ENCODE measurements at places on chromosomes 5 and 9.

DNA sequence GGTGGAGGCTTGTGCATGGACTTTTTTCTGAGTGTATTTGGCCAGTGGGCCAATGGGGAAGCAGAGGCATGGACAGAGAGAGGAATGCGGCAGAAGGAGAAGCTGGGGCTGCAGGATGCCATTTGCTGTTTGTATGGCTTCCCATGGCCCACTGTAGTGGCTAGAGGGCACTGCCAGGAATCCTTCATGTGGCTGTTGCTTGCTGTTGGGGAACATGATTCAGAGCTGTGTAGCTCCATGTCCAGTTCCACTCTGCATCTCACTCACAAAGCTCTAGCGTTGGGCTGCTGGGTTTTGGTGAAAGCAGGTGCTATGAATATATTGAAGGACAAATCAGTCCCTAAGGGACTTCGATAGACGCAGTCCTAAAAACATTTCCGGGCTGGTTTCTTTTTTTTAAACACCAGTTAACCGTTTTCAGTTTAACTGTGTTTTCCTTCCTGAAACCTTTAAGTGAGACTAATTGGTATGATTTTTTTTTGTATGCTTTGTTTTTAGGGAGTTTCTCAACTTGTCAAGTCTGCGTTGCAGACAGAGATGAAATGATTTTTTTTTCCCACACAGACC is 51.3 kb downstream of the SLC22A5 start:
- DNase-seq = no peak

GRCh38 chr5:132777209-132778069 is at the start of gene SEPTIN8:
Gene SEPTIN8, minus strand, starts transcription at chr5:132777239. Its CDS starts 102 bp downstream, at chr5:132777137.
- DNase-seq = peak; percentile 16

GRCh38 chr9:27451207-27451797 is 72.8 kb upstream of the IFNK start:
- DNase-seq = no peak

DNA sequence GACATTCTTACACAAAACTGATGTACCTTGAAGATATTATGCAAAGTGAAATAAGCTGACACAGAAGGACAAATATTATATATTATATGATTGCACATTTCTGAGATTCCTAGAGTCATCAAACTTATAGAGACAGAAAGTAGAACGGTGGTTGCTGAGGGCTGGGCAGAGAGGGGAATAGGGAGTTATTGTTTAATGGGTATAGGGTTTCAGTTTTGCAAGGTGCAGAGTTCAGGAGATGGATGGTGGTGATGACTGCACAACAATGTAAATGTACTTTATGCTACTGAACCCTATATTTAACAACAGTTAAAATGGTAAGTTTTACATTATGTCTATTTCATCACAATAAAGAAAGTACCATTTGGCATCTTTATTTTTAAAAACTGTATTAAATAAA is 315.8 kb upstream of the POU5F2 start:
- DNase-seq = no peak

Data from activated T-helper 1 cell treated with Interleukin-2 at 50 U/mL for 16 hours (primary cell).